ENCODE measurements at places on chromosomes 3 and 15.
A peak's percentile ranks its signal among the peaks of the same experiment; 100 is the strongest.

GRCh38 chr3:187197335-187197649, at the start of gene RTP1:
Gene RTP1, plus strand, starts transcription at chr3:187197486. Its CDS starts 30 bp downstream, at chr3:187197516.
- peak; percentile 13 for DNase-seq

DNA sequence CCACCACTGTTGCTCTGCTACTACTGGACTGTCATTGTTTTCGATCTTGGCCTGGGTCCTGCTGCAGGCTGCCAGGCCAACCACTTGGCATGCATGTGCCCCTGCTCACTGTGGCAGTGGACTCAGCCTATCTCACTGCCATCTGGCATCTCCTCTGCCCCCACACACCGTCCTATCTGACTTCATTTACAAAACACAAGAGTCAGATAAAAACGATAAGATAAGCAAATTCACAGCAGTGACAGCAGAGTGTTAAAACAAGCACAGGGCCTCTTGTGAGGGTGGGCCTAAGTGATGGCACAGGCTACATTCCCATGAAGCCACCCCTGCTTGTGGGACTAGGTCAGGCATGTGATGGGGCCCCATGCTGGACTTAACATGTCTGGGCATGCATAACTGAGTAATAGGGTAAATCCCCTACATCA, 68.1 kb downstream of the CRYGS start:
- no peak for DNase-seq

DNA sequence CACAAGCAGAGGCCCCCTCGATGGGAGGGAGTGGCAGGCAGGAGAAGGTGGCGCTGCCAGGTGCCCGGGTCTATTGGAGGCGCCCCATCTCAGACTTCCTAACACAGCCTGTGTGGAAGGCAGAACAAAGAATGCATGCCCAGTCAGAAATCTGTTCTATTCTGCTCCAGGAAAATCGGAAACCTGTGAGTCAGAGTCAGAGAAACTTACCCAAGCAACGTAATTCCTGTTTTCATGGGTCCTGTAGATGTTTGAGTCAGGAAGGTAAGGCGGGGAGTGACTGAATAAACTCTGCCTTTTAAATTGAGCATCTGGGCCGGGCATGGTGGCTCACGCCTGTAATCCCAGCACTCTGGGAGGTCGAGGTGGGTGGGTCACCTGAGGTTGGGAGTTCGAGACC, 13.7 kb downstream of the MAP6D1 start:
- DNase-seq: no peak

DNA sequence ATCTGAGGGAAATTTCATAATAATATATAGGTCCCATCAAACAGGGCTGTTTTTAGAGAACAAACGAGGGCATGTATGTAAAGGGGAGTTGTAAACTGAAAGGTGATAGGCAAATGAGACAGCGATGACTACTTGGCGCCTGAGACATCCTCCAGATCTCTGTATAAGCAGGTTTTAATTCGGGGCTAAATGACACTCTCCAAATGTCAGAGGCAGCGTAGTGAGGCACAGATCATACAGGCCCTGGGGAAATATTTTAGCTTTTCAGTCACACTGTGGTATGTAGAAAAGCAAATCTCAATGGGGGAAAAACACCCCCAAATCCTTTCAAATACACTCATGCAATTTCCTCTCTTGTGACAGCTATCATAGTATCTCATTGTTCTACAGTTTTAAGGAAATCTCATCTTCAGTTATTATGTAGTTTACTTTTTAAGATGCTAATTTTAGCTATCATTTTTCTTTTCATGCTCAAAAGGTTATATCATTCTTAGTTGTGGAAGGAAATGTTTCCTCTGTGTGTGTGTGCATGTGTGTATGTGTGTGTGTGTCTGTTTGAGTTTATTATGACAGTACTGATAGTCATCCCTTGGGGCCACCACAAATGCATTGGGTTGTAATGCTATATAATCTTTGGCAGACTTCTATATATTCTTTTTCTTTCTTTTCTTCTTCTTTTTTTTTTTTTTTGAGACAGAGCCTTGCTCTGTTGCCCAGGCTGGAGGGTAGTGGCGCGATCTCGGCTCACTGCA, 1.1 kb downstream of the TPRG1 start:
- no peak for DNase-seq

- DNase-seq: no peak
These were observed 27.9 kb downstream of the MINDY4B start for GRCh38 chr3:150877303-150877702.

DNA sequence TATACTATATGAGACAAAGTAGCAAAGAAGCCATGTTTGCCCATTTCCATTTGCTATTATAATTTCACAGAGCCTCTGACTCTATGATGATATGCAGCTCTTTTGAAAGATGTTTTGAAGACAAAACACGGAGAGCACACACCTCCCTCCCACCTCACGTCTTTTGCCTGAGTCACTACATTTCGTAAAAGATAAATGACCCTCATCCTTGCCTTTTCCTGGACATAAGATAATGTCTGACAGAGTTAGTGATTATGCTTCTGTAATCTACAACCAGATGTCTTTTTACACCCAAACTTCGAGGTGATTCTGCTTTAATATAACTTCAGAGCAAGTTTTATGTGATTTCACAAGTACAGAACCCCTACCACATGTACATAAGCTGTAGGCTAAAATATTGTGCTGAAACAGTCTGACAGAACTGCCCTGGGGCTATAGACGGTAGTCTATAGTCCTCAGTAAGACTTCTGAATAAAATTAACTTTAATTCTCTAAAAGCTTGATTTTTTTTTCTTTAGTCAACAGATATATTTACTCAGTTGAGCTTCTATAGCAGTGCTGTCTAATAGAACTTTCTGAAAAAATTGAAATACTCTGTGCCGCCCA, 99.9 kb downstream of the CD200R1L start:
- DNase-seq: no peak

Data from NCI-H82 (cell line).